ENCODE measurements at places on chromosomes 13 and 19.

DNA sequence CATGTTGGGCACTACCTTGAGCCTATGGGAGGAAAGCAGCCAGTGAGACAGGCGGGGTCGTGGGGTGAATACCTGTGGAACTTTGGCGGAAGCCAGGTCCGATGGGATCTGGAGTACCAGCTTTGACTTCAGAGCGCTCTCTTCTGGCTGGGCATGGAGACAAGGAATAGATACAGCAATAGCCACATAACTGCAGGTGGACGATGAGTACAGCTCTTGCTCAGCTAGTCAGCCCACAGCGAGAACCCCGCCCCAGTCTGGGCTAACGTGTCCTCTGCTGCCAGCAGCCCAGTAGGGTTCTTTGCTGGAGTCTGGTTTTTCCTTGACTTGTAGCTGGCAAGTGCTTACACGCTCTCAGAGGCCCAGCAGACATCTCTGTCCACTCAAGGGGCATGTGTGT is 83.4 kb downstream of the SIPA1L3 start:
- DNase-seq: no peak

GRCh38 chr19:47183601-47184000 is 47.4 kb downstream of the BBC3 start:
- DNase-seq: no peak

DNA sequence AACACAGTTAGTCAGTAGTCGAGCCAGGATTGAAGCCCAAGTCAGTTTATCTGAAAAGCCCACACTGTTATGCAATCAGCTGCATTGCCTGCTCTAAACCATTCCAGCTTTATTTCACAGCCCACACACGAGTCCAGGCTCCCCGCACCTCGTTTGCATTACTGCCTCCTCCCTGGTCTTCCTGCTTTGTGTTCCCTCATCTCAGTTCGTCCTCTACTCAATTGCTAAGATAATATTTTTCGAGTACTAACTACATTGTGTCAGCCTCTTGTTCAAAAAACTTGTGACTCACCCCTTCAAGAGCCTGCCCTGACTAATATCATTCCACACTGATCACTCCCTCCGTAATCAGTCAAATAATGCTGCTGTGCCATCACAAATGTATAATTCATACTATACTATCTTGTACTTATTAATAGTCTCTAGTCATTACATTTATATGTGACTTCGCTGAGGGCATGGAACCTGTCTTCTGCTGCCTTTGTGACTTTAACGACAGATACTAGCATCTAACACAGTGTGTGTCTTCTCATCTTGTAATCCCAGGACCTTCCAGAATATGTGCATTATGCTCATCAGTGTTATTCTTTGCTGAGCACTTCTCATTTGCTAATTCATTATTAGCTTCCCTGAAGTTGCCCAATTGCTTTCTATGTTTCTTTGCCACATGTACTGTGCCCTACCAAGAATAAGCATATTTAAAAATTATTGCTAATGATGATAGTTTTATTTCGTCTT is 26.2 kb upstream of the WDFY2 start:
- DNase-seq: no peak

DNA sequence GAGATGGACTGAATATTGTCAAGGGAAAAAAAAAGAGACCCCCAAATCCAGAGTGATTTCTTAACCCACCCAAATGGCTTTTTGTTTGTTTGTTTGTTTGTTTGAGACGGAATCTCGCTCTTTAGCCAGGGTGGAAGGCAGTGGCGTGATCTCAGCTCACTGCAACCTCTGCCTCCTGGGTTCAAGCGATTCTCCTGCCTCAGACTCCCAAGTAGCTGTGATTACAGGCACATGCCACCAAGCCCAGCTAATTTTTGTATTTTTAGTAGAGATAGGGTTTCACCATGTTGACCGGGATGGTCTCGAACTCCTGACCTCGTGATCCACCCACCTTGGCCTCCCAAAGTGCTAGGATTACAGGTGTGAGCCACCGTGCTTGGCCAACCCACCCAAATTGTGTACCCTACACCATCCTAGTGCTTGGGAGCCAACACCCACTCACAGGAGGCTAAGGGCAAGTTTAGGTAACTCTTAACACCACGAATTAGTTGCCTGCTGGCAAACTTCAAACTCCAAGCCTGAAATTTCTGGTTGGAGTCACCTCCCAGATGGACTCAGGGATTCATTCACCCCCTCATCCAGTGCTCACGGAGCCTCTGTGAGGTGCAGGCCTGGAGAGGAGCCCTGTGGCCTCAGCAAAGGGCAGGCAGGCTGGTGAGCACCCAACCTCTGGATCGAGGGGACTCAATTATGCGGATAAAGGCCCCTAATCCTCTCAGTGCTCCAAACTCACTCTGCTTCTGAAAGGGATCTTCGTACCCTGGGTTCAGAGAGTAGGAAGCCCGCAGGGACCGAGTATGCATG is 37.6 kb downstream of the ACTN4 start:
- no peak for DNase-seq

- no peak for DNase-seq
These were observed 89.9 kb upstream of the MAB21L1 start for GRCh38 chr13:35566340-35566739.
